DND-41 (cell line): ENCODE measurements at places on chromosomes 11 and 22.
A peak's percentile ranks its signal among the peaks of the same experiment; 100 is the strongest.

- no peak for DNase-seq
These were observed 60.0 kb upstream of the PLET1 start for GRCh38 chr11:112320668-112321067.

GRCh38 chr11:22304337-22304961, 33.7 kb upstream of the SLC17A6 start:
- no peak for DNase-seq

GRCh38 chr22:40819599-40820140, 524 bp upstream of the SLC25A17 start:
- no peak for DNase-seq

DNA sequence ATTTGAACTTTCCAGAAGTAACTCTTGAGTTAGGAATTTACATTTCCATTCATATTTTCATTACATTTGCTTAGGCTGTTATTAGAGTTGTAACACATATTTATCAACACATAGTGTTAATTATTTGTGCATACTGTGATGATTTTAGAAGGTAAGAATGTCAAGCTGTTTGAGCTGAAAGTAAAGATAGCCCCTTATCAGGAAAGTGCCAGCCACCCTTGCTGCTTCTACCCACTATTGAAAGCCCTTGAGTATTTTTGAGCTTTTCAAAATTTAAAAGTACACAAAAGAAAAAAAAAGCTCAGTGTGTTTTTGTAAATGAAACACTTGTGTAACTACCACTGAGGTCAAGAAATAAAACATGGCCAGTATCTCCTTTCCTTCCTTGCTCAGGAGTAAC, 8.0 kb downstream of the APLP2 start:
- DNase-seq: no peak

- no peak for DNase-seq
These were observed 1068.5 kb downstream of the BRD1 start for GRCh38 chr22:48758881-48759875.

DNA sequence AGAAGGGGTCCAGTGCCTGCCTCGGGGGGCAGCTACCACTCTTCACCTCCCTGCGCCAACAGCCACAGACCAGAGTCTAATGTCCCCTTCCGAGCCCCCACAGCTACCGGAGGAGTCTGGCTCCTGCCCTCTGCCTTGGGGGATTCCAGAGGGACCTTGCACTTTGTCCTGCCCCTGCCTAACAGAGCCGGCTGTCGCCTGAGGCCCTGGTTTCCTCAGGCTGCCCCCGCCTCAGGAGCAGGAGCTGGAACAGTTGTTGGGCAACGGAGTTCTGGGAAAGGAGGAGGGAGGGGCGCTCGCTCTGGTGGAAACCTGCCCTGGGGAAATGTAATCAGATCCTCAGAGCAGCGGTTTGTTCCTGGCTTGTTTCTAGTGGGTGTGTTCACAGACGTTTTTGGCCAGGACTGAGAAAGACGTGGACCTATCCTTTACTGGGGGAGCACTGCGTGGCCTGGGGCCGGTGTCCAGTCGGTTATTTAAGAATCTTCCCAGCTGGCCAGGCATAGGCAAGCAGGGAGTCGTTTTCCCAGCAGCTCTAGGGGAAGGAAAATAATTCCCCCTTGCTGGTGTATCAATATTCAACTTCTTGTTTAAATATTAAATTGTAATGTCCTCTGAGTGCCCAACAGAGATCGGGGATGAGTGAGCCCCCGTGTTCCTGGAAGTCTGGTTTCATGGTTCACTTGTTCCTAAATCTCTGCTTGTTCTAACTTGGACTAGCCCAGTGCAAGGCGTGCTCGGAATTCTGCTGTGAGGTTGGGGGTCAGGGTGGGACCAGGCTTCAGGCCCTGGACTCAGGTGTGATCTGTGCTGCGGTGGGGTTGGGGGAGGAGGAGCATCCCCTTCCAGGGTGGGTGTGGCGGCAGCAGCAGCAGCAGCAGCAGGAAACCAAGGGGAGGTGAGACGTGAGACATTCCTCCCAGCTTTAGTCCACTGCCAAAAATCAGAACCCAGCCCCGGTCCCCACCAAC, 32.1 kb downstream of the A4GALT start:
- DNase-seq: no peak

- DNase-seq: no peak
These were observed 10.5 kb downstream of the SCN4B start for GRCh38 chr11:118142081-118142480.

DNA sequence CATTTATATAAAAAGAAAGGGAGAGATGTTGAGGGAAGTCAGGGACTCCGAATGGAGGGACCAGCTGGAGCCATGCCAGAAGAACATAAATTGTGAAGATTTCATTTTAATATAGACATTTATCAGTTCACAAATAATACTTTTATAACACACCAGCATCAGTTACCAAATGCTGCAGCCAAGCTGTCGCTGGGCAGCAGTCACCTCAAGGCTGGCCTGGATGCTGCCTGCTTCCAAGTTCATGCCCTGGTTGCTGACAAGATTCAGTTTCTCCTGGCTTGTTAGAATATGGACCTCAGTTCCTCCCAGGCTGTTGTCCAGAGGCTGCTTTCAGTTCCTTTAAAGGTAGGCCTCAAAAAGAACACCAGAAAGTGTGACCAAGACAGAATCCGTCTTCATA, 30.8 kb upstream of the ALDH3B2 start:
- no peak for DNase-seq

GRCh38 chr22:46084943-46085827, 65.1 kb upstream of the PPARA start:
- no peak for DNase-seq

- no peak for DNase-seq
These were observed 344.4 kb downstream of the CTTN start for GRCh38 chr11:70742553-70743291.

DNA sequence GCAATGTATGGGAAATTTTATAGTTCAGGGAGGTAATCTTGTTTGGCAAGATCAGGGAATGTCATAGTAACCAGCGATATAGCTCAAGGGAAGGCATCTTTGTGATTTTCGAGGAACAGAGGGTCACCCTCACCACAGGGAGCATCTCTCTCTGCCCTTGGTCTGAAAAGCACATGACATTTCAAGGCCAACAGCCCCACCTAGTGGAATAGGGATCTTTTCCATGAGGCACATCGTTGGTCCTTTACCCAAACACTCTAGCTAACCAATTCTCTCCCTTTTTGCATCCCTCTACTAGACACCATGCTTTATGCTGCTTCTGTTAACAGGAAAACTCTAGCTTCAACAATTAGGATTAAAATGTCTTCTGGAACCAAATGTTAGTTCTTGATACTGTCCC, 179.0 kb downstream of the GRM5 start:
- peak; percentile 40 for DNase-seq

DNA sequence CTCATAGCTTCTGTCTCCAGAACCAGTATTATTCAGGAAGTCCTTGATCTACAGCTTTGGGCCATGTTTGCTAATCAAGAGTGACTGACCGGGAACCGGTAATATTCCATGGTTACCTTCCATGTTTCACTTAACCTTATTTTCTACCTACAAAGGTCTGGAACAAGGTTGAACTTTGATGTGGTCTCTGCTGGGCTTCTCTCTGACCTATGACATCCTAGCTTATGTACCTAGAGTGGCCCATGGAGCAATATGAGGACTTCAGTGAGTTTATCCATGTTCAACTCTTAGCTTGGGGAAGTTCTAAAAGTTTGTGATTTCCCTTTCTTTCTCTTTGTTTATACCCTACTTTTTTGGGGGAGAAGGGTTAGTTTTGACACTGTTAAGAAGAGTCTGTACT, 33.2 kb downstream of the CCDC90B start:
- no peak for DNase-seq

DNA sequence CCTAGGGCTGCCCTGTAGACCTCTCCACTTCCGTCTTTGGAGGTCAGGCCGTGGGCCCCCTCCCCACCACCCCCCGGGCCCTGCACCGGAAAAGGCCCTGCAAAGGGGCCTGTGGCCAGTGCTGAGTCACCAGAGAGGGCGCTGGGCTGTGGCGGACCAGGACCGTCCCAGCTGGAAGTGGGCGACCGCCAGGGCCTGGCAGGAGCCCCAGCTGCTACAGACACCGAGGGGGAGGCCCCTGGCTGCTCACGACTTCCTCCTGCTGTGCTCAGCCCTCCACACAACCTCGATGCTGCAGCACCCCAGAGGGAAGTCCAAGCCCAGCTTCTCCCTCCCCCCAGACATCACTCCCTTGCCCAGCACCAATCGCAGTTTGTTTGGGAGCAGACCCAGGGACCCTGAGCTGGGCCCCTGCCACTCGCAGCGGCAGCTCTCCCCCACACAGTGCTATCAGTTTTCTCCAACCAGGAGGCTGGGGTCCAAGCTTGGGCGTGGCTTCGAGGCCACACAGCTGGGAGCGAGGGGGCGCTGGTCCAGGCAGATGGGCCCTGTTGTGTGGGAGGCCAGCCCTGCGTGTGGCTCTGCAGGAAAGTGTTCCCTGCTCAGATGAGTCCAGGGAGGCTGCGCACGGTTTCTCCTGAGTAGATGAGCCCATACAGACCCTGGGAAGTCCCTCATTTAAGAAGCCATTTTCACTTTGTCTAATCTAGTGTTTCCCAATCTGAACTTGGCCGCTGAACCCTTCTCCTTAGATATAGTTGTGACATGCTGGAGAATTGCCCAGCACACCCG, 5.6 kb upstream of the SH3BP1 start:
- DNase-seq: peak; percentile 17

GRCh38 chr11:76455331-76455730, 10.5 kb downstream of the EMSY start:
- DNase-seq: no peak

DNA sequence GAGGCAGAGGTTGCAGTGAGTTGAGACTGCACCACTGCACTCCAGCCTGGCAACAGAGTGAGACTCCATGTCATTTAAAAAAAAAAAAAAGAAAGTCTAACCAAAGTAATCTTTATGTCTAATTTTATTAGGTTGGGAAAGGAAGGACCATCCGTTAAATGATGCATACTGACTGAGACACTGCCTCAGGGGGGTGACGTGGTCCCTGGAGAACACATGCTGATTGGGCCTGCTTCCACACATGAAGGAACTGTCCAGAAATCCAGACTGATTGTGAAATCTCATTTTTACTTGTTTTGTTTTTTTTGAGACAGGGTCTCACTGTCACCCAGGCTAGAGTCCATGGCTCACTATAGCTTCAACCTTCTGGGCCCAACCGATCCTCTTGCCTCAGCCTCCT, 5.5 kb downstream of the SF3A1 start:
- DNase-seq: no peak

DNA sequence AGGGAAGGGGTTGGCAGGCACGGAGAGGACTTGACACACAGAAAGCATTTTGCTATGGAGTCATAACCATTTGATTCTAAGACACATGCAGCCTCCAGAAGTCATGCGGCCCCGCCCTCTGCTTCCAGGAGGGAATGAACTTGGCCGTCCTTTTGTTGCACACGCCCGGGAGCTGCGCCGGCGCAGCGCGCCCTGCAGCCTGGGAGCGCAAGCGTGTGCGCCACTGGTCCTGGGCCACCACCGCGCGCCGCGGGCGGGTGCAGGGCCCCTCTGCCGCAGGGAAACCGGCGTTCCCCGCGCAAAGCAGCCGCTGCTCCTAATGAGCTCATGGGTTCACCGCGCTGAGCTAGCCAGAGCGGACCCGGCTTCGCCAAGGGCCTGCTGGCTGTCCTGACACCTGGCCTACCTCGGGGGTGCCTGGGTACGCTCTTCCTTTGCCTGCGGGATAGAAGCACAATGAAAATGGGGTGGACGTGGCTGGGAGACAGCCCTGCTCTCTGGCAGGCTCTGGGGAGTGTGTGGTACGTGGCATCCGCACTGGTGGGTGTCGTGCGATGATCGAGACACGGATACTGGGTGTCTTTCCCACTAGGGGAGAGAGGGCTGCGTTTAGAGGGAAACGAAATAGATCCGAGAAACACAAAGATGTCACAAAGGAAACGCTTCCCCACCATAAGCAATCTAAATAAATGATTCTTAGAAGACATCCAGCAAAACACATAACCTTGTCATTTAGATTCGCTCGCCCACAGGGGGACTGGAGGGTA, 669 bp downstream of the MICAL3 start:
- peak; percentile 36 for DNase-seq

- no peak for DNase-seq
These were observed 44.9 kb upstream of the DRD2 start for GRCh38 chr11:113519989-113520613.

GRCh38 chr11:116688202-116688540, 84.6 kb downstream of the BUD13 start:
- DNase-seq: no peak

DNA sequence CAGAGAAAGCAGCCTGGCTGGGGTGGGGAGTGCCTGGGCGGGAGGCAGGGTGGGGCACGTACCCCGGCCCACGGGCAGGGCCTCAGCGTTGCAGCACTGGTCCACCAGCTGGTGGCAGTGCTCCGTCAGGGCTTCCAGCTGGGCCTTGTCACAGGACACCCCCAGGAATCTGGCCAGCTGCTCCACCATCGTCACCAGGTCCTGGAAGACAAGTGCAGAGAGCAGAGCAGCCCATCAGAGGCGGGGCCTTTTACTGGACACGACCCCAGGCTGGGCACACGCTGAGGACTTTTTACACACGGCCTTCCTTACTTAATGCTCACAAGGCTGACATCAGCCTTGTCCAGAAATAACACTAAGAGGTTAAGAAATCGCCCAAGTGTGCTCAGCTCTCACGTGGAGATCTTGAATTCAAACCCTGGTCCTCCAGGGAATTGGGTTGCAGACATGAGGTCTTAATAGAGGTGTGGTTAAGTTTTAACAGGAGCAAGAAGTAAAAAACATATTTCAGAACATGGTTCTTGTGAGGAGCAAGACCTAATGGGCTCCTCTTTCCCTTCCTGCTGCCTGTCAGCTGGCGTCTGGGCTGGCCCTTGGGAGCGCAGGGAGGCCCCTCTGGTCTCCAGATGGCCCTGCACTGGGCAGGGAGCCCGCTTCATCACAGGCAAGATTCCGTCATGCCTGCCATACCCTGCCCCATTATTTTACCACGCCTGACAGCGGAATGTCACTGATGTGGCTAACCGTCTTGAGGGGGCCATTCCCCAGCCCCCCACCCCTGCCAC, 17.1 kb upstream of the EFCAB6 start:
- DNase-seq: no peak

GRCh38 chr11:95867105-95867504, 56.8 kb downstream of the MTMR2 start:
- no peak for DNase-seq
